ENCODE measurements at places on chromosomes 12 and 14.
A peak's percentile ranks its signal among the peaks of the same experiment; 100 is the strongest.

- peak; percentile 94 for DNase-seq
Observed at GRCh38 chr14:34693228-34693939, 21.0 kb downstream of the CFL2 start.

GRCh38 chr14:100039903-100040302, 25.3 kb upstream of the EVL start:
- DNase-seq = no peak

DNA sequence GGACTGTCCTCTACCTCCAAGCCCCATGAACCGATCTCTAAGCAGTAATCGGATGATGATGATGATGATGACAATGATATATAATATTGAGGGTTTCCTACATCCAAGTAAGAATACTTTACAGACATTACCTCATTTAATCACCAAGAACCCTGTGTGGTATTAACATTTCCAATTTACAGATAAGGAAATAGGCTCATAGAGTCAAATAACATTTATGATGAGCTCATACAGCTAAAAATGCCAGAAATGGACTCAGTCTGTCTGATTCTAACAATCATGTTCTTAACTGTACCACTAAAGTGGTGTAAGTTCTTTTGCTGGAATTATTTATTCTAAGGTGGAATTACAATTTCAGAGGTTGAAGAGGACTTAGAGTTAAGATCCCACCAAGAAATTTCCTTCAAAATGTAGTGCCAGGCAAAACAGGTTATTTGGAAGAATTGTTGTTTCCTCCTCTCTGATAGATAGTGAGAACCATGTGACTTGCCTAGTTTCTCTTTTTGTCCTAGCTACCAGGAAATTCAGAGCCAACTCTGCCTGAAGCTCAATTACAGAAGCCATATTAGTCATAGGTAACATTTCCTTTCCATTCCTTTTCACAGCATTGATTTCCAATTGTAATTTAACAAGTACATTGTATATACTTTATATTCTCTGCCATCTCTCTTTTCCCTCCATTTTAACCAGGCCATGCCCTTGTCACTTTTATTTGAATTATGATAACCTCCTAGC, 23.8 kb upstream of the CCDC175 start:
- no peak for DNase-seq

GRCh38 chr14:73759183-73759713, 45.1 kb upstream of the PNMA1 start:
- DNase-seq = no peak

DNA sequence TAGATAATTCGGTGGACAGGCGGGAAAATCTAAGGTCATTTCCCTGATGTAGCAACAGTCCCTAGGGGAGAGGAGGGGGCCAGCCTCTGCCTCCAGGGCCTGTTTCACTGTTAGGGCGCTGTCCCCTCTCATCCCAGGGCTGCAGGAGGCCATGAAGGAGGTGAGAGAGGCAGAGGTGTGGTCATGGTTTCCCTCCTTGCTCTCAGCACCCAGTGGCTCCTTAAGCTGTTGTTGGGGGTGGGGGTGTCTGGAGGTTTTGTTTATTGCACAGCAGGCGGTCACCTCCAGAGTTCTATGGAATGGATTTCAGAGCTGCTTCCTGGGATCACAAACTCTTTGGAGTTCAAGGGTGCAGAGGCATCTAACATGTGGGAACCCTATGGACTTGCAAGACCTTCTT, 212.5 kb upstream of the RTL1 start:
- DNase-seq = no peak
